NCI-H524 (cell line): ENCODE measurements at places on chromosomes 3 and 15.

- no peak for DNase-seq
Observed at GRCh38 chr3:13966302-13966701, 86.4 kb upstream of the WNT7A start.

- DNase-seq: no peak
Observed at GRCh38 chr15:73982222-73982962, 9.7 kb downstream of the STOML1 start.

DNA sequence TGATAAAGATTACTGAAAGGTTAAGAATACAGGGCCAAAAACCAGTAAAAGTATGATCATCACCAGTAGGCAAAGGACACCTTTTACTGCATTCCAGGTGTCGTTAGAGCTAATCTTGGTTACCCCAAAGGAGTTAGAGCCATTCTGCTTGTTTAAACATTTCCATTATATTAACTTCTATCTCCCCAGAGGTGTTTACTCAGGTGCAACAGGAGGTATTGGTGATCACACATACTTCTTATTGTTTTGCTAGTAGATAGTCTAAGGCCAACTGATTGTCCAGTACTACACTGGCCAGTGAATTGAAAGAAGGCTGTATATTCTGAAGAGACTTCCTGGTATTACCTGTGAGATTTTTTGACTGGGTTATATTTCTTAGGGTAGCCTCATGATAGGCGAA lies 22.8 kb downstream of the MKRN3 start:
- no peak for DNase-seq

GRCh38 chr15:68429691-68430470 lies 2.1 kb downstream of the ITGA11 start:
- DNase-seq: no peak

DNA sequence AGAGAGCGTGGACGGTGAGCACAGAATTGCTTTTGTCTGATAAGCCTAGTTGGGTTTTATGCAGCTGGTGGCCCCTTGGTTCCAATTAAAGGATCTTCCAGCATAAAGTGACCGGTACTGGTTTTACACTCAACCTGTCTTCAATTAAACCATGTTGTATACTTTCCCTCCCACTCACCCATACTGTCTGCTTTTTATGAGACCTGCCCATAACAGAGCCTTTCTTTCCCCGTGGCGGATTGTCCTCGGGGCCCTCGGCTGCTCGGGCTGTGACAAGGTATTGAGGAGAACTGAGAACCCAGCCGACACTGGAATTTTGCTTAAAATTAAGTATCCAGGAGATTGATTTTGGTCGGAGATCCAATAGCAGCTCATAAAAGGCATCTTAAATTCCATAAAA lies 98.4 kb downstream of the TMEM266 start:
- no peak for DNase-seq

DNA sequence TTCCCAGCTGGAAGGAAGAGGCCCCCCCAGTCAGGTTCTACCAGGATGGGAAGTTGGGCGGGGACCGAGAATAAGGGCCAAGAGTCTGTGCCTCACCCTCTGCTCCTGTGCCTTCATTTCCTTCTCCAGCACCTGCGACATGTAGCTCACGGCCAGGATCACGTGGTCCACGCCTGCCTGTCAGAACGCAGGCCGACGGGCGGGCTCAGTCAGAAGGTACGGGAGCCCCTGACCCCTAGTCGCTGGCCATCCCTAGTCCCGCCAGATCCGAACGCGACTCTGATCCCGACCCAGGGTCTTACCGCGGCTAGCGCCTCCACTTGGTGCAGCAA lies 489 bp downstream of the GMPPB start:
- DNase-seq: no peak

GRCh38 chr15:66298803-66299251 lies 5.5 kb downstream of the DIS3L start:
- DNase-seq: peak; percentile 20

- no peak for DNase-seq
Observed at GRCh38 chr15:44231842-44232241, 36.8 kb upstream of the FRMD5 start.

DNA sequence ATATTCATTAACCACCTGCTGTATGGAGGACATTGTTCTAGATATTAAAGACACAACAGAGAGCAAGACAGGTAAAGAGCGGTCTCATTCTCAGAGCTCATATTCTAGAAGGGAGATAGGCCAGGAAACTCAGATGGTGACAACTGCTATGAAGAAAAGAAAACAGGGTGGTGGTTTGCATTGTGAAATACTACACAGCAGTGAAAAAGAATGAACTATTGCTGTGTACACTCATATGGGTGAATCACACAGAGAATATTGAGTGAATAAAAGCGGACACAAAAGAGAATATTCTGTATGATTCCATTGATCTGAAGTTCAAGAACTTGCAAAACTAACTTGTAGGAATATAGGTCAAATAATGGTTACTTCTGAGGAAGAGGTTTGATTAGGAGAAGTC lies 76.7 kb downstream of the TOP2B start:
- DNase-seq: no peak

GRCh38 chr15:86255247-86255646 lies 175.6 kb downstream of the AGBL1 start:
- no peak for DNase-seq

- DNase-seq: no peak
Observed at GRCh38 chr3:99526921-99527320, 111.5 kb upstream of the COL8A1 start.

- no peak for DNase-seq
Observed at GRCh38 chr3:55160241-55160983, 232.6 kb upstream of the LRTM1 start.

GRCh38 chr3:103629391-103629790 lies 1194.6 kb downstream of the ZPLD1 start:
- DNase-seq: no peak

- peak; percentile 55 for DNase-seq
Observed at GRCh38 chr3:124395584-124396338, 334.5 kb upstream of the UMPS start.

DNA sequence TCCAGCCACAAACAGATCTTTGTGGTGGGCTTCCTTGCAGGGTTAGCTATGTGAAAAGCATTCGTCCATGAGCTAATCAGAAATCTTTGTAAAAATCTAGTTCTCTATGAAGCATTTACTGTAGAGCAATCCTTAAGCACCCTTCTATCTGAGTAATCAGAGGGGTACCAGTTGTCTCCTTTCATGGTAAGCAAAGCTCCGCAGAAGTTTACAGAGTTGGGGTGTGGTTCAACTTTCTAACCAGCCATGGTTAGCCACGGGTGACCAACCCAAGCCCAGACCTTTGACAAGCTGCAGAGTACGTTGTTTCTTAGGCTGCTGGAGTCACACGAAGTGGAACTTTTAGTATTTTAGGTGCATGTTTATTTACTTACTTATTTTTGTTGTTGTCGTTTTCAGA lies 77.4 kb downstream of the FLNB start:
- no peak for DNase-seq

GRCh38 chr3:136305879-136306278 lies 55.7 kb downstream of the PCCB start:
- DNase-seq: peak; percentile 61

DNA sequence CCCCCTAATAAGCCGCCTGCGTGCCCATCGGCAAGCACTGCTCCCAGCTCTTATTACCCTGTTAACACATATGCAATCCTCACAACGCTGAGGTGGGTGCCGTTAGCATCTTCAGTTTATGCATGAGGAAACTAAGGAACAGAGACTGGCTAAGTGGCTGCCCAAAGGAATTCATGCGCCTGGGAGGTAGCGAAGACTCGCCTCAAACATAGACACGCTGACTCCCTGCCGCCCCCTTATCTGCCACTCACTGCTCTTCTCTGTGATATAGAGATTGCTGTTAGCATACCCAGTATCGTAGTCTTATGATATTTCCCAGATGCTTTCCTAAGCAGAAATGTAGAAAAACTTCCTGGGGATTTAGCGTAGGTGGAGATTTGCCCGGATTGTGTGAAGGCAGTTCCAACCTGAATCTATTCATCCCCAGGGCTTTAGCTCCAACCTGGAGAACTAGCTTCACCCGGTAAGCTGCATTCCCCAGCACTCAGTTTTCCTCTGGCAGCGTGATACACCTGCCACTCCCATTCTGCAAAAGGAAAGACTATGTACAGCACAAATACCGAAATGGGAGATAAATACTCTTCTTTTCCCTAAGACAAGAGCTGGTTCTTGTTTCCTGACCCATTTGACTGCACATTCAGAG lies 23.7 kb upstream of the CD47 start:
- no peak for DNase-seq

DNA sequence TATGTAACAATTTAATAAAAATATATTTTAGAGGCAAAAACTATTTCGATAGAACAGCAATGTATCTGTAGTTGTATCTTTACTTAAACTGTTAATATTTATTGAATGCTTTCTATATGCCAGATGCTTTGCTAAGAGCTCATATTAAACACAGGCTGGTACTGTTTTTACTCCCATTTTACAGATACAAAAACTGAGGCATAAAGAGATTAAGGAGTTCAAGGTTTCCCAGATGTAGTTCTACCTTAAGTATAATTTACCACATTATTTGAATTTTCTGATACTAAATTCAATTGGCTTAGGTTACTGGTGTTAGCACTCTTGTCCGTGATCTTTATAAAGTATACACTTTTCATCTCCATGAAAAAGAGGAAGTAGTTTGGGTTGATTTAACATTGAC lies 149.8 kb downstream of the ROBO2 start:
- no peak for DNase-seq

DNA sequence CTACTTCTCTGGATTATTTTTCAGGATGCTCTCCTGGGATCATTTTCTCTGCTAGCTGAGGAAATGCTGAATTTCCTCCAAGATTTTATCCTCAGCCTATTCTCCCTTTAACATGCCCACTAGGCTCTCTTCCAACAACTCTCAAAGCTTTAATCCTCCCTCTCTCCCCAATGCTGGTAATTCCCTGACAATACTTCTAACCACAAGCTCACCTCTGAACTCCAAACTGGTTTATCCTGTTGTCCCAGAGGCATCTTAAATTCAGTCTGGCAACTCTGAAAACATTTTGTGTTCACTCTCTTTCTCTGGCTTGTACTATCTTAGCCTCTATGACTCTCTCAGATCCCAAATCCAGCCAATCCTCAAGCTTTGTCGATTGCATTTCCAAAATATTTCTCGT lies 490.3 kb downstream of the MECOM start:
- DNase-seq: no peak

DNA sequence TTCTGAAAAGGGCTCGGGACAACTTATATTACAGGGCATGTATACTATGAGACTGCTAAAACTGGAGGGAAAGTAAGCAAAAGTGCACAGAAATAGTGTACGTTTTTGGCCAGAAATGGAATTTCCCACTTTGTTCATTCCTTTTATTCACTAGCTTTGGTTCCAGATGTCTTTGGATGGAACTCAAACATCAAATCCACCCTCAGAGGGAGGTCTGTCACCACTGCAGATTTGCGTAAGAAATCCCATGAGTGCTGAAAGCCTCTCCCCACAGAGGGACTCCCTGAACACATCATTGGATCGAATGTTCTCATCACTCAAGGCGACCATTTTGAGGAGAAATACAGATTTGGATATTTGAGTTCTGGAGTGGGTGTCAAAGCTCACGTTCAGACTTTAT lies 71.6 kb downstream of the FEM1B start:
- peak; percentile 50 for DNase-seq

DNA sequence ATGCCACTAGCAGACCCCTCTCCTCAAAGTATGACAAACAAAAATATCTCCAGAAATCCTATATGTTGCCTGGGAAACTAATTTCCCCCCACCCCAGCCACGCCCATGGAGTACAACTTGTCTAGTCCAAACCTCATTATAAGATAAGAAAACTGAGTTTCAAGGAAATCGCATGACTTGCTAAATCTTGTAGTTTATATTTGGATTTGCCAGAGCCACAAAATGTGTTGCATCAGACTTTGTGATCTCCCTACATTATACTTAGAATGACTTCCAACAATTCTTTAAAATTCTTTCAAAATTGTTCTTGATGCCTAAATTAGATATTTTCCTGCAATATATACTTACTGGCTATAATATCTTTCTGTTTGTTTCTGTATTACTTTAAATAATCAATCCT lies 1034.4 kb downstream of the IGSF11 start:
- no peak for DNase-seq
